ENCODE measurements at places on chromosomes 5 and 9. TPM values are rescaled to one million over a fixed set of nuclear protein-coding genes. Genes with fewer than 3 reads are reported as not detected.

The PTGR1 gene
- total RNA-seq = 0.61 TPM

The GABRA1 gene
- not detected for total RNA-seq

The IL4 gene
- not detected for total RNA-seq

GRCh38 chr9:120668399-120668798, 45.9 kb downstream of the MEGF9 start:
- H3K4me3 ChIP-seq = no peak overlapping the region
- ATAC-seq = no peak
- no peaks in the 10 kb centered on the region for H3K27me3 ChIP-seq
- H3K27ac ChIP-seq = no peak overlapping the region
- peaks cover 2% of the 10 kb centered on the region for H3K4me1 ChIP-seq
- H3K36me3 ChIP-seq = no peaks in the 10 kb centered on the region

DNA sequence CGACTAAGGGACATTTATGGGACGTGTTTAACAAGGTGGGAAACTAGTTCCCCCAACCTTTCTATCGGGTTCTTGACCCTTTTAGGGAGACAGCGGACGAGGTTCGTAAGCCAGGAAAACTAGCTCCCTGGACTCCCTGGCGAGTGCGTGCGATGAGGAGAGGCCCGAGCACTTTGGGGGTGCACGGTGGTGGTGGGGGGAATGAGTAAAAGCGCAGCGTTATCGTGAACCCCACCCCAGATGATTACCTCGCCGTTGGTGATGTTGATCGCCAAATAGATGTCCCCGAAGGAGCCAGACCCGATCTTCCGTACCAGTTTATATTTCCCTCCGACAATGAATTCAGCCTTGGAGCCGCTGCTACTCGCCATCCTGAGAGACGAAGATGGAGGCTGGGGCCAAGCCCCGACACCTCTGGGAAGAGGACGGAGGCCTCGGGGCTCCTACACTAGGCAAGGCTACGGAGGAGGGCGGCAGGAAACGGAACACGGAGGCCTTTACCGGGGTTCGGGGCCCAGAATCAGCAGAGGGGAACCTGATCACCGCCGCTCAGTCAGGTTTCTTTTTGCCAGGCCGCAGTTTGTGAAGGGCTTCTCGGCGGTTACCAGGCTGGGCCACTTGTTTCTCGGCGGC, 529 bp downstream of the CSNK1A1 start:
- no peaks in the 10 kb centered on the region for H3K27me3 ChIP-seq
- peaks cover 20% of the 10 kb centered on the region for H3K4me1 ChIP-seq
- peak overlapping the region; percentile 100 for H3K4me3 ChIP-seq
- H3K27ac ChIP-seq = peak overlapping the region; percentile 100
- peak; percentile 6 for ATAC-seq

DNA sequence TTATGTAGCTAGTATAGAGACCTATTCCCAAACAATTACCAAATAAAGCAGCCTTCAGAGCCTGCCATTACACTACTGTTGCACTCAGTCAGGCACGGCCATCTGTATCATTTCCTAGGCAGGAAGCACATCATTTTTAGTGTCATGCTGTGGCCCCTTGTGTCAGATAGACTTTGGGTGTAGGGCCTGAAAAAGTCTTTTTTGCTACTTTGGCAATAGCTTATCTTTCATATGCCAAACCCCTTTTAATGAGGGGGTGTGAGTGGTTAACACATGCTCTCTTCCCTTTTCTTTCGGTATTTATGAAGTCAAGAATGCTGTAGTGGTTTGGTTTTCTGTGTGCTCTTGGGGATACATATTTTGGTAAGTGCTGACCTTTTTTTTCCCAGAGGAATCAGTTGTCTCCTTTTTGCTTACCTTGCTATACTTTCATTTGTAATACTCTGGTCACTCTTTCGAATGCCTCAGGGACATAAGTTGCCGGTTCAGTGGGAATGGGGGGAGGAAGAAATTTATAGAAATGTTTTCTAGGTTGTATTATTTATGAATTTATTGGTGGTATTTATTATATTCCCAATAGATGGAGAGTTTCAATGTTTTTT, 209.8 kb downstream of the CSNK1G3 start:
- H3K36me3 ChIP-seq = no peaks in the 10 kb centered on the region
- no peaks in the 10 kb centered on the region for H3K4me1 ChIP-seq
- no peak overlapping the region for H3K27ac ChIP-seq
- H3K4me3 ChIP-seq = no peak overlapping the region

DNA sequence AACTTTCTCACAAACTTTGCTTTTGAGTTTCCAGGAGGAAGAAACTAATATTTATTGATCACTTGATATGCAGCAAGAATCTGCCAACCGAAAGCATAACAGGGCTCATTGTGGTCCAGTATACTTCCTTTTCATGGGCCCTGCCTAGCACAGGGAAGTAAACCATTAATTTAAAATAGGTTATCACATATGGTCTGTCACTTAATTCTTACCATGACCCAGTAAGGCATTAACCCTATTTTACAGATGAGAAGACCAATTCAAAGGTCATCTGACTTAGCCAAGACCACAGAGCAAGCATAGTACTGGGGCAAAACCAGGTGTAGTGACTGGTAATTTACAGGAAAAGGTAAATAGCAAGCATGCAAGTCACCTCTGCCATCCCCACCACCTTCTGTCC, 336.9 kb upstream of the DMAC1 start:
- no peak overlapping the region for H3K27ac ChIP-seq
- no peak for ATAC-seq
- peaks cover 8% of the 10 kb centered on the region for H3K27me3 ChIP-seq
- no peaks in the 10 kb centered on the region for H3K4me1 ChIP-seq
- H3K36me3 ChIP-seq = no peaks in the 10 kb centered on the region
- no peak overlapping the region for H3K4me3 ChIP-seq

GRCh38 chr5:40333459-40334241, 346.1 kb upstream of the PTGER4 start:
- H3K27me3 ChIP-seq = no peaks in the 10 kb centered on the region
- no peaks in the 10 kb centered on the region for H3K36me3 ChIP-seq
- peak overlapping the region; percentile 32 for H3K27ac ChIP-seq
- peaks cover 16% of the 10 kb centered on the region for H3K4me1 ChIP-seq

DNA sequence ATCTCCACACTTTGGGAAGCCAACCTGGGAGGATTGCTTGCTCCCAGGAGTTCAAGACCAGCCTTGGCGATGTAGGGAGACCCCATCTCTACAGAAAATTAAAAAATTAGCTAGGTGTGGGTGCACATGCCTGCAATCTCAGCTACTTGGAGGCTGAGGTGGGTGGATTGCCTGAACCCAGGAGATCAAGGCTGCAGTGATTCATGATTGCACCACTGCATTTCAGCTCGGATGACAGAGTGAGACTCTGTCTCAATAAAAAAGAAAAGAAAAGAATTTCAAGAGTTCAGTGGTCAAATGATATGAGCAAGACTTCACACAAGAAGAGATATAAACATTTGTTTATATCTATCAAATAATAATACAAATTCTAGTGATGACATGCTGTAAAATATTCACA, 23.0 kb upstream of the MTAP start:
- H3K4me1 ChIP-seq = no peaks in the 10 kb centered on the region
- no peaks in the 10 kb centered on the region for H3K36me3 ChIP-seq
- no peak overlapping the region for H3K27ac ChIP-seq
- no peak overlapping the region for H3K4me3 ChIP-seq
- no peaks in the 10 kb centered on the region for H3K27me3 ChIP-seq
- no peak for ATAC-seq

DNA sequence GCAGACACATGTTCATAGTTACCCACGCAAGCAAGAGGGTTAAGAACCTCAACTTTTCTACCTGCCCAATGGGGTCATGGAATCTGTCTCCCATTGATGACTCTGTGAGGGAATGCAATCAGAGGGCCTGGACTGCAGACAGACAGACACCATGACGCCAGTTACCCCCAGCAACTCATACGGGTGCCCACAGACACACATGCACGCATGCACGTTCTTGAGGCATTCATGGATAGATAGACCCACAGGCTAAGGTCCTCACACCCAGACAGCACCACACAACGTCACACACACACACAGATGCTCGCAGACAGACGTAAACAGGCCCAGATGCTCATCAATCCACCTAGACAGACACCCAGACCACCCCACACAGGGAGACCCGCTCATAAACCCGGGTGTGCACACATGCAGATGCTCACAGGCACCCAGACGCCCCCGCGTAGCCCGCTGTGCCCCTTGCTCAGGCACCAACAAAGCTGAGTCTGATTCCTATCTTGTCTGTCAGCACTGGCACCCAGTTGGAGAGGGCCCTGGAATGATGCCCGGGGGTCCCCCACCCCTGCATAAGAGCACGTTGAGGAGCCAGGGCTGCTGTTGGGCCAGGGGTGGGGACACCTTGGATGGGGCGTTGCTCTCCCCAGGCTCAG, 23.6 kb downstream of the LHX2 start:
- H3K27me3 ChIP-seq = peaks cover 67% of the 10 kb centered on the region
- H3K27ac ChIP-seq = no peak overlapping the region
- no peaks in the 10 kb centered on the region for H3K36me3 ChIP-seq
- H3K4me3 ChIP-seq = no peak overlapping the region
- no peak for ATAC-seq

- no peak overlapping the region for H3K4me3 ChIP-seq
- no peak for ATAC-seq
- H3K27me3 ChIP-seq = no peaks in the 10 kb centered on the region
These were observed 469.5 kb upstream of the PIK3R1 start for GRCh38 chr5:67746103-67746502.

GRCh38 chr5:81317536-81317935, 16.1 kb downstream of the ZCCHC9 start:
- no peak overlapping the region for H3K27ac ChIP-seq
- no peaks in the 10 kb centered on the region for H3K27me3 ChIP-seq
- ATAC-seq = no peak
- no peak overlapping the region for H3K4me3 ChIP-seq
- H3K4me1 ChIP-seq = no peaks in the 10 kb centered on the region

- peak; percentile 18 for ATAC-seq
- H3K4me1 ChIP-seq = peaks cover 26% of the 10 kb centered on the region
- H3K27ac ChIP-seq = peak overlapping the region; percentile 92
These were observed 3.2 kb upstream of the ANXA1 start for GRCh38 chr9:73148447-73148937.
